Cerebellar nuclear complex (tissue), 1 donor: ENCODE measurements at places on chromosomes 12 and 14.

DNA sequence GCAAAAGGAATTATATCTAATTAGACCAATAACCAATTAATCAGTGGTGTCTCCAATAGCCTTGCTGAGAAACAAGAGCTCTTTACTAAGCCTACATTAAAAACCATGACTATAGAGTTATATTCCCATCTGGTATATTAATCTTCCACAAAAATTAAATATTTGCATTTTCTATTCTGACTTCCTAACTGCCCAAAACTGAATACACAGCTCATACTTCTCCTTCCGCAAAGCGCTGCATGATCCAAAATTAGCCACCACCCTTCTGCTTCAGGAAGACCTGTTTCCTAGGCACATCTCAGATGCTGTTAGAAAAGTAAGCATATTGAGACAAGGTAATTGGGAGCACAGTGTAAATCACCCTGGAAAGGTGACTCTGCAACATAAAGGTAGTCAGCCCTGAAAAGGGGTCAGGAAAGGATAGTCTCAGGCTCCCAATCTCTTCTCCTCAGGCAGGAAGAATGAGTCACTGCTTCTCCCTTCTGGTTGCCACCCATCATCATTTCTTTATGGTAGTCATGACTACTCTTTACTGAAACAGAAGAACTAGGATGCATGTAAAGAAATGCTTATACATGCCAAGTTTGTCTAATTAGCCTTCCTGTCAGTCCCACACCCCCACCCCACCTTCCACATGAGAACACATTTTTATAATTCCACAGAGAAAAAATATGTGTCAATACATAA, 54.3 kb downstream of the PLCZ1 start:
- DNase-seq, result no peak

DNA sequence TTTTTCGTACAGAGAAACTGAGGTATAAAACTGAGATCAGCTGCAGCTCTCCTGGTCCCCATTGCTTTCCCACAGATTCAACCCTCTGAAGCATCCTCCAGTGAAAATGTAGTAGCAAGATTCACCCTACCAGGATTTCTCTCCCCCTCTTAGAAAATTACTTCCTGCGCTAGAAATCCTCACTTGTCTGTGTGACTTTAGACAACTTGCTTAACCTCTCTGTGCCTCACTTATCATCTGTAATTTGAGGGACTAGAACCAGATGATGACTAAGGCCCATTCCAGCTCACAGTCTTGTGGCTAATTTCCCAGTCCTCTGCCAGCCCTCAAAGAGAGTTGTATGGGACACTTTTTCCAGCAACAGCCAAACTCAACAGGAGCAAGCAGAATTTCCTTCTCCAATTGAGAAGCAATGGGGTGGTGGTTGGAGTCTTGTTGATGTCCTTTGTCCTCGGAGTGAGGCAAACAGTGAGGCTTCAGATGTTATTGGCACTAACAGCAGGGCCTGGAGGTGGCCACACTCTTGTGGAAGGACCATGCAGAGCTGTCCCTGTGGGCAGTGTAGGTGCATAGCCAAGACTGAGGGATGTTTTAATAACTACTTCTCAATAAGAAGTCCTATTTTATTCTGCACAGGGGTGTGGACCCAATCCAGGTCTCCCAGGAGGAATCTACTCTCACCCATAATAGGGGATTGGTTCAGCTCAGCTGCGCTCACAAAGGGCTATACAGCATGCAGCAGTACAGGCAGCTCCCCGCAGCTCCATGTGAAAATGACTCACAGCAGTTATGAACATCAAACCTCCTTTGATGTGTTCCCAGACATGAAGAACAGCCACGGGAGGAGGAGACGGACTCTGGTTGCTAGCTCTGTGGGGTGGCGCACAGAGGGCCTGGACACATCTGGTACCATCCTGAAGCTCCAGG, 200.1 kb downstream of the DAD1 start:
- DNase-seq, result no peak

GRCh38 chr14:74362361-74362915, 14.2 kb downstream of the VRTN start:
- no peak for DNase-seq

DNA sequence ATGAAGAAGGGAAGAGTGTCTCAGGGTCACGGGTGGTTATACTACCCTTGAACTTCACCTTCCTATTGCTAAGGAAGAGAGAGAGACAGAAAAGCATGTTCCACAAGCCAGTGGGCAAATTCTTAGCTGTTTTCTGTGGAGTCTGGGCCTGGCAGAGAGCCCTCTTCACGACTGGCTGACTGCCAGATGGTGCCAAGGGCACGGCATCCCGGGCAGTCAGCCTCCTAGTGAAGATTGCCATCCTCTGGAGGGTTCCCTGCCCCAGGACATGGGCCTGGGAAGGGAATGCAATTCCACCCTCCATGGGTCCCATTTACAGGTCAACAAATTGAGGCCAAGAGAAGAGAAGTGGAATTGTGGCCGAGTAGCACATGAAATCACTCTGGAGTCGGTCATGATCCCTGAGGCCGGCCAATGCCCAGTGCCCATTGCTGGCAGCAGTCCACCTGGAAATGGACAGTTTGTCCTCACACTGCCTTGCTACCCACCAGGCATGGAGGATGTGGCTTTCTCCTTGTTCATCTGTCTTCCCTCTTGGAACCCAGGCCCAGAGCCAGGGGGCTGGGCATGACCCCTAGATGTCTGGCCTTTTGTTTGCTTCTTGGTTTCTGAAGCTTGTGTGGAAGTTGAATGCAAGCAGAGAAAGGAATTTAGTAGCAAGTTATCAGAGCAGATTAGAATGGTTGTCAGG, 9.9 kb downstream of the TUNAR start:
- no peak for DNase-seq

DNA sequence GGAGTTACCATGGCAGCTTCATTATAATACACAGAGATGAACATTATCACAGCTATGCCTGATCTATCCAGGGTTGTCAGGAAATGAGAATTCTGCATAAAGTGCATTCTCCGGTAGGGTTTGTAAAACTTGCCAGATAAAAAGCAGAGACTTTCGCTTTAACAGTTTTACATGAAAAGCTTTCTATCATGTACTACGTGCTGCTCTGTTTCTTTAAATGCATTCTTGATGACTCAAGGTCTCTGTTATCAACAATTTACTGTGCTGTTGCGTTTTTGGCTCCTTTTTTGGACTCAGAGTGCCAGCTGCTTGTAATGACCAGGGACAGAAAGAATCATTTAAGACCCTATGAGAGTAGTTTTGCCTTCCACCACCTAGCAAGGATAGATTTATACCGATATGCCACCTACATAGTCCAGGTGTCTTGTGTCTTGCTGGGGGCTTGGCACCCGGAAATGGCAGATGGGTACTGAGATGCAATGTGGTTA, 371.2 kb downstream of the BTG1 start:
- no peak for DNase-seq

GRCh38 chr12:24933694-24934407, 15.1 kb downstream of the BCAT1 start:
- DNase-seq, result no peak

DNA sequence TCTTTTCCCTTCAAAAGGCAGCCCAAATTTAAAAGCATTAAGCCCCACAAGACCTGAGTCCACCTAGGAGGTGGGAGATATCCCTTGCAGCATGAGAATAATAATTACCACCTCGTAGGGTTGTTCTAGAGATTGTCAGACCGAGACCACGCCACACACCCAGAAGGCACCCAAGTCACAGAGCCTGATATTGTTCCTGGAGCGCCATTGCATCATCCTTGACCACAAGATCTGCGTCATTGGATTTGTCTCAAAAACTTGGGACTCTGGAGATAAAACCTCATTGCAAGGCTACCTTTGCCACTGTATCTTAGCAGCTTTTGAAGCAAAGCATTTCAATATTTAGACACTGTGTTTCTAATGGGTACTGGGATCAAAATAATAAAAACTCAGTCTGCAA, 29.4 kb upstream of the PPP2R5C start:
- DNase-seq, result no peak

DNA sequence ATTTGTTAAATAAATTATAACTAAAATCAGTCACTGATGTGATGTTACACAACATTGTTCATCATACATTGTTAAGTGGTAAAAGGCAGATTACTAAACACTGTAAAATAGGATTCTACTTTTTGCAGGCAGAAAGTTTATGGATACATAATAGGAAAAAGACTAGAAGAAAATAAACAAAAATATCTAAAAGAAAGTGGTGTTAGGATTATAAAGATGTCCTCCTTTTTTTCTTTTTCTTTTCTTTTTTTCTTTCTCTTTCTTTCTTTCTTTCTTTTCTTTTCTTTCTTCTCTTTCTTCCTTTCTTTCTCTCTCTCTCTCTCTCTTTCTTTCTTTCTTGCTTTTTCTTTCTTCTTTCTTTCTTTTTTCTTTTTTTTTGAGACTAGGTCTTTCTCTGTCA, 39.6 kb upstream of the HELB start:
- no peak for DNase-seq

- DNase-seq, result no peak
These were observed 233.3 kb upstream of the SSTR1 start for GRCh38 chr14:37974421-37974820.

DNA sequence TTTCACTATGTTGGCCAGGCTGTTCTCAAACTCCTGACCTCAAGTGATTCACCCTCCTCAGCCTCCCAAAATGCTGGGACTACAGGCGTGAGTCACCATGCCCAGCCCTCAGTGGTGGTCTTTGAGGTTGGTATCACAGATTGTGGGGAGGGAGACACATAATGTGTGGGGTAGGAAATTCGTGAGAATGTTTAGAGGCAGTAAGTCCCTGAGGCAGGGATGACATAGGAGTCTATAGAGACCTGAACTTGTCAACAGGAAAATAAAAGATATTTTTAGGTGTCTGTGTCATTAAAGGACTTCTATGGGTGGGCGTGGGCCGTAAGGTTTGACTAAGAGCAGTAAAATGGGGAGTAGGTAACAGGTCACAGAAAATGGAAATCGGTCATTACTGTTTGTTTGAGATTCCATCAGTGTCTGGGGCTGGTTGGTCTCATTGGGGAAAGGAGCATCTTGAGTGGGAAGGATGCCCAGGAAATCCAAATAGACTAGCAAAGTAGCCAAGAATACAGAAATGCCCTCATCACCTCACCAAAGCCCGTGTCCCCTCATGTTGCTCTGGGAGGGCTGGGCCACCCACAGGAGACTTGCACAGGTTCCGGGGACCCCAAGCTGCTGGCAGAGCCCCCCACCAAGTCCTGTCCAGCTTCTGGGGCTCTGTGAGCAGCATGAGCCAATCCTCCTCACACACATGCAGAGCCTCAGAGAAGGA, 63.6 kb upstream of the BCL2L14 start:
- no peak for DNase-seq

DNA sequence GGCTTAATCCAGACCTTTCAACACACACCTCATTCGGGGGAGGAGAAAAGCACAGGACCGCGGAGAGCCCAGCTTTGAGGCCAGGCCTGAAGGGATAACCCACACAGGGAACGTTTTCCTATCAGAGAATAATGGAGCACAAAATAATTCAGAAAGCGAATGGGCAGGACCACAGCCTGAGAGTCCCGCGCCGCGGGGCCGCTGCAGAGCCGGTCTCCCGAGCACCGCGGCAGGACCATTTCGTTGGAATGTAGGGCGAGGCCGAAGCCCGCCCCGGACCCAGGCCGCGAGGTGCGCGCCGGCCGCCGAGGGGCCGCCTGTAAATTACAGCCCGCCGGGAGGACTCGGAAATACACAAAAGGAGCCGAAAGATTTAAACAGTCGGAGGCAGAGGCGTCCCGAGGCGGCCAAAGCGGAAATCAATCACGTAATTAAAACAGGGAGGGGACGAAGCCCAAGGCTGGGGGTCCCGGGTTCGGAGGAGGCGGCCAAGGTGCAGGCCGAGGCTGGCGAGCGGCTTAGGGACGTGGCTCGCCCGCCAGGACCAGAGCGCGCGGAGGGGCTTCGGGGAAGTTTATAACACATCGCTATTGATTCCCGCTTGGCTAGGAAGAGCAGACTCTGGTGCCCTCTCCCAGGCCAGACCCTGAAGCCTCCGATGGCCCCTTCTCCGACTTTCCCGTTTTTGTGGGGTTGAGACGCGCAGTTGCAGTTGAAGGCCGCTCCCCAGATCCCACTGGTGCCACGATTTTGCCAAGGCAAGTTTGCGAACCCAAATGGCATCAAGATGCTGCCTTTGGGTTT, 6.3 kb upstream of the HOXC4 start:
- no peak for DNase-seq

GRCh38 chr14:56796259-56796658, 14.0 kb downstream of the OTX2 start:
- no peak for DNase-seq

GRCh38 chr12:49342066-49342913, 4.4 kb upstream of the DNAJC22 start:
- no peak for DNase-seq

DNA sequence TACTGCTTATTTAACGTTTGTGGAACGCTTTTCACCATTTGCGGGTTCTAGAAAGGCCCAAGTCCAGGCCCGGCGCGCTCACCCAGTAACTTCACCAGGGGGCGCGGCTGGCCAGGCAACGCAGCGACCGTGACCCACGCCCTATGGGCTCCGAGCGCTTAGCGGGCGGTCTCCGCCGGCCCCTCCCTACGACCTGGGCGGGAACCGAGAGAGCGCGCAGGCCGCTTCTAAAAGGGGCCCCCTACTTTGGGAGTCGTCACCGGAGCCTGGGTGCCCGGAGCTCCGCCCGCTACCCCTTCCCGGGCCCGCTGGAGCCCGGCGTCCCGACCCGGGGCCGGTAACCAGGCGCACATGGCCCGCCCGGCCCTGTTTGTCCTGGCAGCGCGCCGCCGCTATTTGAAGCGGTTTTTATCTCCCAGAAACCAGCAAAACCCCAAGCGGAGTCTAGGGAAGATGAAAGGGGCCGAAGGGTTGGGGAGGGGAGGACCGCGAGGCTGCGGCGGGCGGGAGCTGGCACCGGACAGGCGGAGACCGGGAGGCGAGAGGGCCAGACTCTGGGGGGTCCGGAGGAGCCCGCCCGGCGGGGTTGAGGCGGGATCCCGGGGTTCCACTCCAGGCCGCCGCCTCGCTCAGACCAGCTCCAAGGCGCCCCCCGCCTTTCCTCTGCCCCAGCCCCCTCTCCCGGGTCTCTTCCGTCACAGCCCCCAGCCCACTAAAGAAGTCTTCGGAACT, 3.5 kb upstream of the AAAS start:
- no peak for DNase-seq

DNA sequence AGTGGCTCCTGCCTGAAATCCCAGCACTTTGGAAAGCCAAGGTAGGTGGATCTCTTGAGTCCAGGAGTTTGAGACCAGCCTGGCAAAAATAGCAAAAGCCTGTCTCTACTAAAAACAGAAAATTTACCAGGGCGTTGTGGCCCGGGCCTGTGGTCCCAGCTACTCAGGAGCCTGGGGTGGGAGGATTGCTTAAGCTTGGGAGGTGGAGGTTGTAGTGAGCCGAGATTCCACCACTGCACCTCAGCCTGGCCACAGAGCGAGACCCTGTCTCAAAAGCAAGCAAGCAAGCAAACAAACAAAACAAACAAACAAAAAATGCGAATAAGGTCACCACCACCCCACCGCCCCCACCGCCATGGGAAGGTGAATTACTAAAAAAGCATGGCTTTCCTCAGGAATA, 238.7 kb downstream of the ATXN7L3B start:
- no peak for DNase-seq

- no peak for DNase-seq
These were observed 357.4 kb downstream of the KCNH5 start for GRCh38 chr14:62687818-62688217.
